ENCODE measurements at places on chromosomes 11 and 22. TPM values are rescaled to one million over a fixed set of nuclear protein-coding genes. Genes with fewer than 3 reads are reported as not detected.

- DNase-seq = no peak
These were observed 489.6 kb downstream of the MN1 start for GRCh38 chr22:27311698-27312550.

GRCh38 chr11:65181569-65182257 lies at the start of gene CAPN1:
CAPN1 (plus strand) TSS chr11:65181928; CDS start chr11:65182702, 774 bp downstream.
- DNase-seq = peak; percentile 43

GRCh38 chr11:106021967-106022794 lies at the start of gene MSANTD4:
MSANTD4 (minus strand) TSS chr11:106022240; CDS start chr11:106010917, 11,323 bp downstream.
- DNase-seq = peak; percentile 94

TST gene
- total RNA-seq = 10.7 TPM

EMID1 gene
- not detected for total RNA-seq

- peak; percentile 10 for DNase-seq
These were observed 3.5 kb downstream of the MUC2 start for GRCh38 chr11:1078191-1078601.

GRCh38 chr22:25753252-25753651 lies 11.3 kb downstream of the MYO18B start:
- no peak for DNase-seq

DNA sequence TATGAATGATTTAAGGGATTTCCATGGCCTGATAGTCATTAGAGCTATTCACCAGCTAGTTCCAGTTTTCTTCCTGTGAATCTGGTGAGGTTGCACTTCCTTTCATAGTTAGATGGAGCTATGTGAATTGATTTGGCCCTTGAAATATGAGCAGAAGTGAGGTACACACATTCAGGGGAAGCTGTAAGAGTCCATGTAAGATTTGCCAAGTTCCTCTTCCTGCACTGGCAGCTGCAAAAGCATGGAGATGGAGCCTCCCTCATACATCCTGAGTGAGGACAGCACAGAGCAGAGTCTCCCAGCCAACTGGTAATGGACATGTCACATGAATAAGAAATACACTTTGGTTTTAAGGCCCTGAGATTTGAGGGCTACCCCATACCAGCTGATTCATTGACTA lies 111.7 kb downstream of the CD44 start:
- no peak for DNase-seq

GRCh38 chr22:23119494-23120414 lies 22.0 kb downstream of the RSPH14 start:
- DNase-seq = peak; percentile 39

DNA sequence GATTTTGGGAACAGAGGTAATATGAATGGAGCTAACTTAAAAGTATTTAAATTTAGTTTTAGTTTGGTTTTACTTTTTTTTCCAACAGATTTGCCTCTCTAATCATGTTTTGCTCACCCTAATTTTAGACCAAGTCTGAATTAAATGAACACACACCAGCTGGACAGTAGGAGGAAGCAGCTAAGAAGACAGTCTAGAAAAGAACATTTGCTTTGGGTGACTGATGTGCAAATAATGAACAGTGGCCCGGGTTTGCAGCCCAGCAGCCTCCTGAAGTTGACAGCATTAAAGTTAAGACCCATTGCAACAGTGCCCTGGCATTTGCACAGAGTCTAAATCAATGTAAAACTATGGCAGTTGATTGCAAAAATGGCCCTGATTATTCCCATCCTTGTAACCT lies 66.4 kb upstream of the SORL1 start:
- DNase-seq = no peak

- no peak for DNase-seq
These were observed 389.2 kb downstream of the SOX6 start for GRCh38 chr11:15967166-15967565.

- DNase-seq = no peak
These were observed 50.8 kb downstream of the DHCR7 start for GRCh38 chr11:71397331-71397860.

OR2AT4 gene
- not detected for total RNA-seq

GRCh38 chr11:76282811-76283595 lies 76.7 kb upstream of the WNT11 start:
- no peak for DNase-seq

GRCh38 chr11:132838627-132839026 lies 693.7 kb downstream of the OPCML start:
- DNase-seq = no peak

DNA sequence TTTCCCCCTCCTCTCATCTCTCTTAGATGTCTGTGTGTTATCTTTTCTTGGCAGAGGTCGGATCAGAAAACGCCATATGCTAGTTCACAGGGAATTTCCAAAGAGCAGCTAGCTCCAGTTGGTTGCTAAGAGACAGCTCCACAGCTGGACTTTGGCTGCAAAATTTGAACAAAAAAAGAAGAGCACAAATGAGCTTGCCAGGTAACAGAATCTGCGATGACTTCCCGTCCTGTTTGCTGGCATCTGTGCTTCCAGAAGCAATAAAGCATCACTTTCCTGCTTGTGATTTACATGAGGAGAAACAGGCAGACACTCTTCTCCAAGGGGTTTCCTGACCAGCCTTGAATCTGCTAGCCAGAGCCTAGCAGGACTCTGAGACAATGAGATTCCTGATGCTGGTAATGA lies 596.0 kb upstream of the B3GAT1 start:
- DNase-seq = no peak

NCAM1 gene
- 0.40 TPM for total RNA-seq

GRCh38 chr11:27227736-27228135 lies 135.3 kb downstream of the CCDC34 start:
- DNase-seq = no peak

DNA sequence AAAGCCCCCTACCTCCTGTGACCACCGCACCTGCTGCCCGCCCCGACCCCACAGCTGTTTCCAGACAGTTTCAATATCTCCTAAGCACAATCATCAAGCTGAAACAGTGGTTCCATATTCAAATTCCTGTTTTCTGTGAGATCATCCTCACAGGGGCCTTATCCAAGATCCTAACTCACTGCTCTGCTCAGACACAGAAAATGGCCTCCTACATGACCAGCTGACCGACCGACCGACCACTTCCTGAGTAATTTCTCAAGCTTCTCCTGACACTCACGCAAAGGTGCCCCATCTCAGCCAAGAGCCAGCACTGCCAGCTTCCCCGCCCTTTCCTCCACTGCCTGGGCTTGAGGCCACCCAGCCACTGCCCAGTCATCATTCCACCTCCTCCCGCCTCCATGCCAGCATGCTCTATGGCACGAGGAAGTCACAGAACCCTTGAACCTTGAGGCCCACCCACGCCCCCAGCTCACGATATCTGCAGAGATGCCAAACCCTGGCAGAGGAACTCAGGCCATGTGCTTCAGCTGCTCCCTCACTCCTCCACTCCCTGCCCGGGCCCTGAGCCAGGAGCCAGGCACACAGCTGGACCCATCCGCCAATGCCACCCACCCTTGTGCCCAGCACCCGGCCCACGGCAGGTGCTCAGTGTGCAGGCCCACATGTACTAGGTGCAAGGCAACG lies 14.0 kb downstream of the KIAA0930 start:
- DNase-seq = no peak

- no peak for DNase-seq
These were observed 127.5 kb downstream of the PKNOX2 start for GRCh38 chr11:125292100-125292499.

- DNase-seq = no peak
These were observed 7.8 kb downstream of the KIRREL3 start for GRCh38 chr11:126992804-126993111.

SLC25A18 gene
- total RNA-seq = not detected

LRRC51 gene
- 0.75 TPM for total RNA-seq

- no peak for DNase-seq
These were observed 1335.9 kb downstream of the TBC1D22A start for GRCh38 chr22:48098243-48098920.
